ENCODE measurements at places on chromosomes 1 and 21.

DNA sequence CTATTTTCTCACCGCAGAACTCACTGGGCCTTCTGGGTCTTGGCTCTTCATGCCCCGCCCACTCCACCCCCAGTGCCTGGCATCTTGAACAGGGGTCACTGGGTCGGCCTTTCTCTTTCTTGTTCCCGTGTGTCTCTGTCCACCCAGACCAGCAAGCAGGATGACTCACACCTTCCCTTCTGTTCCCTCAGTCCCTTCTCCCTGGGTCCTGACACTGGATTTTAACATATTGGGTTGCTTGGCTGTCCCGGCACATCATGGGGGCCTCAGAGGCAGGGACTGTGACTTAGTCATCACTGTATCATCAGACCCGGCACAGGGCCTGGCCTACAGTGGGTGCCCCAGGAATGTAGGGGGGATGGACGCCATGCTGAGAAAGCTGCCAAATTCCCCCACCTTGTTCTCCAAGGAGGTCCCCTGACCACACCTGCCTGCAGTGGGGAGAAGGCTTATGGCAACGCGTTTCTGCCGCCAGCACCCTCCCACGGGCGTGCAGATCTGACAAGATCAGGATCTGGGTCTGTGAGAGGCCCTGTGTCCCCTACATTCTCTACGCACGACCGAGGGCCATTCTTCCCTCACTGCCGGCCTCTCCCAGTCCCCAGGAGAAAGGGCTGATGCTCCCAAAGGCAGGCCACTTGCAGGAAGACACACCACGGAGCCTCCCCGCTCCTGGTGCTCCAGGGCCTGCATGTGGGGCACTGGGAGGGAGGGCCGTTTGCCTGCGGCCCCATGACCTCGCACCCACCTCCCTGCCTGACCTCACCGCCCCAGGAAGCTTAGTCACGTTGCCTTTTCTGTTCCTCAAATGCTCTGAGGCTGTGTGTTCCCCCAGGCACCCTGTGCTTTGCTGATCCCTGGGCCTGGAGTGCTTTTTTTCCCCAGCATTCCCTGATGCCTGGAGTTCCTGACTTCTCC, 157.2 kb upstream of the TMEM51 start:
- H3K36me3 ChIP-seq = no peaks in the 10 kb centered on the region
- DNase-seq = no peak
- H3K4me3 ChIP-seq = no peak overlapping the region
- H3K4me1 ChIP-seq = no peaks in the 10 kb centered on the region

DNA sequence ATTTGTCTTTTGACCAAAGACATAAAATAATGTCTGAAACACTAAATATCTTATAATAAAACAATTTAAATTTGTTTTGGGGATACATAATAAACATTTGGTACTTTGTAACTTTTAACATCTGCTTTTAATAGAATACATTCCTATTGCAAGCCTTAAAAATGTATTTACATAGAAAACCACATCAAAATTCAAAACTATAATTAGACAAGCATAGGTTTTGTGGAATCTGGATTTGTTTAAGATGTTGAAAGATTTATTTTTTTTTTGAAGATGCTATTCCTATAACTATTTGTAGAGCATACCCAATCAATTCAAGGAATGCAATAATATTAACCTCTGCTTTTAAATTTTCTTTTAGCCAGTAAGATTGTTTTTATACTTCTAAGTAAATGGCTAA, 125.7 kb downstream of the FMN2 start:
- H3K4me1 ChIP-seq = no peaks in the 10 kb centered on the region
- H3K4me3 ChIP-seq = no peak overlapping the region
- DNase-seq = no peak
- no peaks in the 10 kb centered on the region for H3K36me3 ChIP-seq

GRCh38 chr1:73500154-73500553, 697.8 kb downstream of the LRRIQ3 start:
- no peak for DNase-seq
- no peak overlapping the region for H3K27ac ChIP-seq
- no peaks in the 10 kb centered on the region for H3K27me3 ChIP-seq
- H3K36me3 ChIP-seq = no peaks in the 10 kb centered on the region

DNA sequence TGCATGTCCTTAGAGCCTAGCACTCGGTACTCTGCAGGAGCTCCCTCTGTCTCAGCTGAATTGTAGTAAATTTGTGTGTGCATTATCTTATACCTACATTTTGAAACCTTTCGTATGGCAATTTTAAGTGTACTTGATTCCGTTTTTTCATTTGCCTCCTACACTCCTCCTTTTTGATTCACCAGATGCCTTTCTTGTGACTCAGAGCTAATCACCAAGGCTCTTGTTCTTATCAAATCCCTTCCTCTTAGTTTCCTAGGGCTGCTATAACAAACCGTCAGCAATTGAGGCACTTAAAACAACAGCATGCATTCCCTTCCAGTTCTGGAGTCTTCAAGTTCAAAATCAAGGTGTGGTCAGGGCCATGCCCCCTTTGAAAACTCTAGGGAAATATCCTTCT, 261.0 kb downstream of the ASTN1 start:
- no peak overlapping the region for H3K27ac ChIP-seq
- no peaks in the 10 kb centered on the region for H3K27me3 ChIP-seq
- H3K4me1 ChIP-seq = no peaks in the 10 kb centered on the region
- no peak for DNase-seq
- H3K36me3 ChIP-seq = no peaks in the 10 kb centered on the region
- no peak overlapping the region for H3K4me3 ChIP-seq

All from naive thymus-derived CD4-positive, alpha-beta T cell (primary cell).